ENCODE measurements at places on chromosomes 11 and 22.

DNA sequence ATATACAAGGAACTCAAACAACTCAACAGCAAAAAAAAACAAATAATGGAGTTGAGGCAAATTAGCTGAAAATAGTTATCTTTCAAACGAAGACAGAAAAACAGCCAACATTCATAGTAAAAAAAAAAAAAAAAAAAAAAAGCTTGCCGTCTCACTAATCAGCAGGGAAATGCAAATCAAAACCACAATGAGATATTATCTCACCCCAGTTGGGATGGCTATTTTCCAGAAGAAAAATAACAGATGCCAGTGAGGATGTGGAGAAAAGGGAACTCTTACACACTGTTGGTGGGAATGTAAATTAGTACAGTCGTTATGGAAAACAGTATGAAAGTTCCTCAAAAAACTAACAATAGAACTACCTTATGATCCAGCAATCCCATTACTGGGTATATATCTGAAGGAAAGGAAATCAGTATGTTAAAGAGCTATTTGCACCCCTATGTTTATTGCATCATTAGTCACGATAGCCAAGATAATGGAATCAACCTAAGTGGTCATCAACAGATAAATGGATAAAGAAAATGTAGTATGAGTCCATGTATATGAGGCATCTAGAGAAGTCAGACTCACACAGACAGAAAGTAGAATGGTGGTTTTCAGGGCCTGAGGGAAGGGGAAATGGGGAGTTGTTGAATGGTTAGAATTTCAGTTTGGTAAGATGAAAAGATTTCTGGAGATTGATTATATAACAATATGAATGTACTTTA is 56.0 kb downstream of the USP35 start:
- DNase-seq = no peak

DNA sequence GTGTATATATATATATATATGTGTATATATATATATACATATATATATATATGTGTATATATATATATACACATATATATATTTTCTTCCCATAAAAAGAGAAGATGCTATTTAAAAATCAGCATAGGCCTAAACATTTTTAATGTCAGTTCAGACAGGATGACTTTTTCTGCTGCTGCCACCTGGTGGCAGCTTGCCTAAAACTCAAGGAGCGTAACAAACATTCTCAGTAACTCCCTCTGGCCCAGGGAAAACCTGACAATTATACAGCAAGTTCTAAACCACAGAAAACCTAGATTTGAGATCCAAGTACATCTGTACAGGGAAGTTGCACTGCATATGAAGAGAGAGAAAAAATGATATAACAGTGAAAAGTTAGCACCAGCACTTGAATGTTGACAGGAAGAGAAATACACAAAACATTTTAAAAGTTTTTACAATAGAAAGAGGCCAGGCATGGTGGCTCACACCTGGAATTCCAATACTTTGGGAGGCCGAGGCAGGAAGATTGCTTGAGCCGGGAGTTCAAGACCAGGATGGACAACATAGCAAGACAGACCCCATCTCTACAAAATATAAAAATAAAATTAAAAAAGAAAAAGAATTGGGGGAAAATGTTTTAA is 16.6 kb downstream of the OR8A1 start:
- peak; percentile 54 for DNase-seq

- peak; percentile 89 for DNase-seq
Observed at GRCh38 chr11:60970369-60970774, 1.1 kb upstream of the CD6 start.

DNA sequence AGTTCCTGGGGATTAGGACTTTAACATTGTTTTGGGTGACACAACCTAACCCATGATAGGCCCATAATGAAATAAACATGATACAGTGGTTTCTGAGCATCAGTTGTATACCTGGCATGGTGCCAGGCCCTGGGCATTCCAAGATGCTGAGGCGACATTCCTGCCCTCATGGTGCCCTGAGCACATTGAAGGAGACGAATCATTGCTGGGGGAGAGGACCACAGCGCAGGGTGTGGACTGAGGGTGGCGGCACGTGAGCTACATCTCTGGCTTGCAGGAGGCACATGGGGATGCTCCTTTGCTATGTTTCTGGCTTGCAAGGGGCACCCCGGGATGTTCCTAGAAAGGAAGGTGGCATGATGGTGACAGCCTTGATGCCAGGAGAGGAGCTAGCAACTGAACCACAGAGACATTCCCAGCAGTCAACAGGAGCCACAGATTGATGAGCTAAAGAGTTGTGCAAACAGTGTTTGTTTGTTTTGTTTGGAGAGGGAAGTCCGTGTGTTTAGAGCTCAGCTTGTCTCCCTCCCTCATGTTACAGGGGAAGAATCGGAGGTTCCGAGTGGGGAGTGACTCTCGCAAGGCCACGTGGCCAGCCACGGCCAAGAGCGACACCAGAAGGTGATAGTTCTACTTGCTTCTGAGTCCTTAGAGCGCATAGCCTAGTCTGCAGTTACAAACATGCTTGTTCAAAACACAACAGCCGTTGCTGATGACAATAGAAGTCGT is 106.4 kb downstream of the MIAT start:
- DNase-seq = no peak

DNA sequence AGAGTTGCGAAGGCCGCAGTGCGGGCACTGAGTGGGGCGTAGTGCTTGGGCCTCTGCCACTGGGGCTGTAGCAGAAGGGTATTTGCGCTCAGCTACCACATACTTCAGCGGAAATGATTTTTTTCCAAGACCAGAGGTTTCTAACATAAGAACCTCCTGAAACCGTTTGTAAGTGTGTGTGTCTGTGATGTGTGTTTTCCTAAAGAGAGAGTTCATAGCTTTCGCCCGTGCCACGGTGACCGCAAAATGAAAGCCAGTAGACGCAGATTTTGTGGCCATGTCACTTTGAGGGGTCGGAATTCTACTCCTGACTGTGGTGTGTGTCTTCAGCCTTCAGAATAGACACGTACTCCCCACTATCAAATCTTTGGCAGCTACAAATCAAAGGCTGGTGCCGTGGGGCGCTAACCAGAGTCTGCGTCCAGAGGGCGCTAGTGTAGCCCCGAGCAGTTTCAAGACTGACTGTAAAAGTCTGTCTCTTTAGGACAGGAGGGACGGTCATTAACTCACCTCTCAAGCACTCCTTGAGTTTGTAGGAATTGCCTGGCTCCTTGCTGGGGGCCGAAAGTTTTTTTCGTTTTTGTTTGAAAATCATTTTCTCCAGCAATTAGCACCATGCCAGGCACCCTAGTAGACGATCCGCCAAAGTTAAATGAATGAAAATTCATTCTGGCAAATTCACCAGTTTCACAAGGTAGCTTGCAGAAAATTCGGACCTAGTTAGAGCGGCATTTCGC is 2.5 kb upstream of the CALCA start:
- DNase-seq = peak; percentile 77

DNA sequence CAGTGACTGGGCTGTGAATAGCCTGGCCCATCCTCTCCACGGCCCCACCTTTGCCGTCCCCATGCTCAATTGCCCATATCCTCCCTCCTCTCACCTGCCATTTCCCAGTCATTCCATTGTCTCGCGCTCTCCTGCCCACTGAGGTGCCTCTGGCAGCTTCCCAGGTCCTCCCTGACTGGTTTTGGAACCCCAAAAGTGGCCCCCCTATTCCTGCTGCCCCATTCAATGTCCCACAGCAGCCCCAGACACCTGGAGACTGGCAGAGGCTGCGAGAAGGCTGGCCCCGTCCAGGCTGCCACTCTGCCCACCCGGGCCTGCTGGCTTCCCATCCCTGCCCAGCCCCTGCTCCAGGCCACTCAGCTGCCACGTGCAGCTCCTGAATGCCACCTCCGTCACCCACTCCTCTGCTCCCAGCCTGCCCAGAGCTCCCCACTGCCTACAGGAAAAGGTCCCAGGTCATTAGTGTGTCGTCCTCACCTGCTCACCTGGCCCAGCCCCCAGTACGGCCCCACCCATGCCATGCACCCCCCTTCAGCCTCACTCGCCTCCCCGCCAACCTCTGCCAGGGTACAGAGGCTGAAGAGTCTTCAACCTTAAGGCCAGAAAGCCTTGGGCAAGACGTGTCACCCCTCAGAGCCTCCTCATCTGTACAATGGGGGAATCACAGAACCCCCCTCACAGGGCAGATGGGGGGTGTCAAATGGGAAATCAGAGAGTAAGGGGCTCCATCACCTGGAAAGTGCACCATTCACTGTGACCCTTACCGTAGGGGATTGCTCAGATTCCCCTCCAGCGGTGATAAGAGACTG is 37.5 kb downstream of the KCNJ4 start:
- DNase-seq = no peak

DNA sequence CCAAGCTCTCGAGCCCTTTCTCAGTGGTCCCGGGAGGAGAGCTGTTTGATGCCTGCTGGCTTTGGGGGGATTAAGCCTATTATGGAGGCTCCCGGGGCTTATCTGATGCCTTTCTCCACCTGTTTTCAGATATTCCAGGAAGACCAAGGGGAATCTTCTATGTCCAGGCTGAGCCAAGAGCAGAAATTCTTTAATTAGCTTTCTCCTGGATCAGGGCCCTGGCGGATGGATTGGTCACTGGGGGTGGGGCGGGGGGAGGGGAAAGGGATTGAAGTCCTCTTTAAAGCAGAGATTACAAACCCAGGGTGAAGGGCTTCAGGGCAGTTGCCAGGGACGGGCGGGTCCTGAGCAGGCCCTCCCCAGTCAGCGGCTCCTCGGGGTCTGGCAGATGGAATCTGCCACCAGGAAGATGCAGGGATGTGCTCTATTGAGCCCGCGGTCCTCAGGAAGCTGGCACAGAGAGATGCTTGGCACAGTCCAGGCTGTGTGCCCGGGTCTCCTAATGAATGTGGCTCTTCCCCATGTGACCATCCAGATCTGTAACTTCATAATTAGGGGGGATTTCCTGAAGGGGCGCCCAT is 33.6 kb downstream of the MACROD1 start:
- no peak for DNase-seq

DNA sequence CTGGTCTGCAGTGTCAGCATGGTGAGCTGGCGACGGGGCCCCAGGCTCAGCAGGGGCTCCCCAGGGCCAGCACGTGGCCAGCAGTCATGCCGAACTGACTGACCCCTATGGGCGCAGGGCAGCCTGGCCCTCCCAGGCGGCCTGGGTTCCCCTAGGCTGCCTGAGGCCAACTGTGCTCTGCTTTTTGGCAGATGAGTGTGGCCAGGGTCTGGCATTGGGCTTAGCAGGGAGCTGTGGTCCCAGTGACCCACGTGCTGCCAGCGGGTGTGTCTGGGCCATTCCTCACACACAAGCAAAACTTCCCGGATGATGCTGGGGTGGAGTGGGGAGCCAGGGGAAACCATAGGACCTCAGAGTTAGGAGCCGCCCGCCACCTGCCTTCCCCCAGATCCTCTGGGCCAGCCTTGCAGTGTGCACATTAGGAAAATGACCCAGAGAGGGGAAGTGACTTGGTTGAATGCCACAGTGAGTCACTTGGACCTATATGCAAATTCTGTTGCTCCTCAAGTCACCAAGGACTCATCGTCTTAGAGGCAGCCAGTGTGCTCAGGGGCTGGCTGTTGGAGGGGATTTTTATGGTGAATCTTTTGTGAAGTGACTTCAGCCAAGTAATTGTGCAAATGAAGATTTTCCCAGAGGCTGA is 6.5 kb downstream of the ADORA2A start:
- DNase-seq = no peak

DNA sequence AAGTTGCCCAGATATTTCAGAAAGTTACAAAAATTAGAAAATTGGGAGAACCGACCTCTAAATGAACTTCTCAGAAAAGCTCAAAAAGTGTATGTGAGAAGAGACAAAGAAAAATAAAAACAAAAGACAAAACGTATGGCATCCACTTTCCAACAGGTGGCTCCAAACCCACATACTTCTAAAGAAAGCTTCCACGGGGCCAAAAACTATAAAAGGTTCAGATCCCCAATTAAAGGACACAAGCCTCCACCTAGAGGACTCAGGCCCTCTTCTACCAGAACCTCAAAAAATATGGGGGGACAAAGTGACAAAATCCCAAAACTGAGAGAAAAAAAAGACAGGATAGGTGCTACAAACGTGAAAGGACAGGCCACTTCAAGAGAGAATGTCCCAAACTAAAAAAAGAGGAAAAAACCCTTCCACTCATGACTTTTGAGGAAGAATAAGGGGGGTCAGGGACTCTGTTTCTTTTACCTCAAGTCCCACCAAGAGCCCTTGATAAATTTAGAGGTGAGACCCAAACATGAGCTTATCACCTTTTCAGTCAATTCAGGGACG is 8.8 kb downstream of the SCGB2A1 start:
- DNase-seq = no peak

GRCh38 chr11:116422956-116423600 is 349.7 kb downstream of the BUD13 start:
- no peak for DNase-seq

GRCh38 chr22:28413612-28414399 is 265.8 kb downstream of the TTC28 start:
- no peak for DNase-seq

GRCh38 chr11:131674051-131674755 is 303.8 kb downstream of the NTM start:
- DNase-seq = peak; percentile 53

- DNase-seq = no peak
Observed at GRCh38 chr22:19710020-19710768, 4.1 kb upstream of the SEPTIN5 start.

GRCh38 chr11:102843489-102843888 is at the start of gene MMP3:
Gene MMP3, minus strand, starts transcription at chr11:102843609. Its CDS starts 63 bp downstream, at chr11:102843546.
- no peak for DNase-seq

DNA sequence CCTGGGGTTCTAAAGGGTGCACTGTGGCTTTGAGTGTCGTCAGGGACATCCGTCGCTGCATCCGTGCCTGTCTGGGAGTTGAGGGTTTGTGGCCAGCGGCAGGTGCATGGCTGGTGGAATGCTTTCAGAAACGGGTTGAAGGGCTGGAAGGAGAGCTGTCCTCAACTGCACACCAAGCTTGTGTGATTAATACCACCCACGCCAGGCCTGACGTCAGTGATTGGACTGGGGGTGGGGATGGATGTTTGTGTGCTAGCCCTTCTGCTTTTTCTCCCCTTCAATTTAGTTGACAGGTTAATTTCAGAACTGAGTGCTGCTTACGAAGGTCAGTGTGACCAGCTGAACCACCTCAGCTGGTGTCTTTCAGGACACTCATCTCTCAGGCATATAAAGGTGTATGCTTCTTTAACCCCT is 3.2 kb upstream of the GAB2 start:
- DNase-seq = peak; percentile 60

DNA sequence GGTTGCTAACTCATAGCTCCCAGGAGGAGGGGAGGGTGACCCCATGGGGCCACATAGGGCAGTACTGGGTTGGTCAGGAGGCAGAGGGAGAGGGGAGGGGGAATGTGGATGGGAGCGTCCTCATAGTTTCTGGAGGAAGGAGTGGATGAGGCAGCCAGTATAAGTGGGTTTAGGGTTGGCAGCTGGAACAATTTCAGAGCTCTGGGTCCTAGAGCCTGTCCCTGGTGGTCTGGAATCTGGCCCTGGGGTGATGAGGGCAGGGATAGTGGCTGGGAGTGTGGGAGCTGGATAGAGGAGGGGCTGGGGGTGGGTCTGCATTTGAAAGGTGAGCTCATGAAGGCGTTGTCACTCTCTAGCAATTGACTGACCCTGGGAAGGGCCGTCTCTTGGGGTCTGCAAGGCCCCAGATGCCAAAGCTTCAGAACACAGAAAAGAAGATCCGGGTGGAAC is 5.3 kb upstream of the MRGPRG start:
- DNase-seq = no peak

DNA sequence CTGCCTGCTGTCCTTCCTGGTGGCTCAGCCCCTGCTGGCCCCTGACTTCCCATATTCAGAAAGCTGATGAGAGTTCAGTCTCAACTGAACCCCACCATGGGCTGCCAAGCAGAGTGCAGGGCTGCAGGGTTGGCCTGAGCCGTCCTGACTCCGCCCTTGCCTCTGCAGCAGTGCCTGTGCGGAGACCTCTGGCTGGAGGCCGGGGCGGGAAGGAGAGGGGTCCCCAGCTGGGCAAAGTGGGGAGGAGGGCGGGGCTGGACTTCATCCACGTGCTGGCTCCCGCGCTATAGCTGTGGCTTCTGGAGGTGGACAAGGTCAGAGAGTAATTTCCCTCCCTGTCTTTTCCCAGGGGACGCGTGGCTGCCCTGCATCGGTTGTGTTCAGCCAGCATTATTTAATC is 13.6 kb downstream of the GLB1L3 start:
- no peak for DNase-seq
